H4 (cell line): ENCODE measurements at places on chromosomes 7 and 10. TPM values are rescaled to one million over a fixed set of nuclear protein-coding genes. Genes with fewer than 3 reads are reported as not detected.

GPAM gene
- total RNA-seq = 5.7 and 8.4 TPM in 2 replicates

GRCh38 chr10:78193189-78193588 is 159.5 kb downstream of the RPS24 start:
- DNase-seq = no peak

PAPSS2 gene
- total RNA-seq = 0.17 TPM in 1 of 2 replicates, not detected in the other

NEUROG3 gene
- total RNA-seq = 0.14 TPM in 1 of 2 replicates, not detected in the other

- no peak for DNase-seq
Measured at GRCh38 chr7:29216128-29216527, 21.6 kb downstream of the CHN2 start.

DNA sequence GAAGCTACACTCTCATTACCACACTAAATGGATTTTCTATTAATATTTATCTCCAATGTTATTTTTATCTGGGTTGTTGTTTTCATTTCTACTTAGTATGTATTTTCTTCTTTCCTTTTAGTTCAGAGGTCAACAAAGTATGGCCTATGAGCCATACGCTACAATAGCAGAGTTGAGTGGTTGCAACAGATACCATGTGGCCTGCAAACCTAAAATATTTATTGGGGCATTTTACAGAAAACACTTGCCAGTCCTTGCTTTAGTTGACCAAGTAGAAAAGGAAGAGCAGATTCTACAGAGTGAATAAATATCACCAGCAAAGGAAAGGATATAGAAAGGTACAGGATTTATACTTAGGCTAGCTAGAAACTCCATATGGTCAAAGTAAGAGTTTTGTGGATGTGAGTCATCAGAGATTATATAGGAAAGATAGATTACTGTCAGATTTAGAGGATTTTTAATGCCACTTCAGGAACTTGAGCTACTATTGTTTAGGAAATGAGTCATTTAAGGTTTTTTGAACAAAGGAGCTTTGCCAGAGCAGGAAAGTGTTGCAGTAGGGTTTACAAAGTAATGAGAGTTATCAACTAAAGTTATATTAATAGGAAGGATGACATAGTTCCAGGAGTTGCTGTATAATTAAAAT is 323.3 kb upstream of the KAT6B start:
- peak; percentile 66 for DNase-seq

ABCB1 gene
- total RNA-seq = 12.4 and 14.1 TPM in 2 replicates

PODXL gene
- total RNA-seq = 3.5 and 4.0 TPM in 2 replicates

CUZD1 gene
- total RNA-seq = 0.37 and 0.99 TPM in 2 replicates

DNA sequence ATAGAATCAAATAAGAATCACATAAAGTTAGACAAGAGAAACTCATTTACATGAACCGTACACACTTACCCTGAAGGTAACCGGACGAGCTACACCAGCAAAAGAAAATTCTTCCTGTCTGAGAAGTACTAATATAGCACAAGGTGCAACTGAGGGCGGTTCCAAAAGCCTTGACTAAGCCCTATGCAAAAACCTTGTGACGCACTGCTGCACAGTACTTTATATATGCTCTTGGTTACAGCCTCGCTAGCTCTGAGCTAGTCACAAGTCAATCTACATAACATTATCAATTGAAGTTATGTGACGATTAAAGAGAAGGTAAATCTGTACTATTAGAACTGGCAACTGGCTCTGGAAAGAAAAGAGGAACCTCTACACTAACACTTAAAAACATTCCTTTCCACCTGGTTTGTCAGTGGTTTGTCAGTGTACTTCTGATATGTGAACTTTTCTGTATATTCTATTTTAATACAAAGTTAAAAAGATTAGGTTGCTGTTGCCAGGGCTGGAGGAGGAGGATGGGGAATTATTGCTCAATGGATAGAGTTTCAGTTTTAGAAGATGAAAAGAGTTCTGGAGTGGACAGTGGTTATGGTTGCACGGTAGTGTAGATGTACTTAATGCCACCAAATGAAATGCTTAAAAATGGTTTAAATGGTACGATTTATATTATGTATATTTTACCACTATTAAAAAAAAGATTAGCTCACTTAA is 21.6 kb downstream of the NT5C3A start:
- DNase-seq = no peak

ARL5B gene
- total RNA-seq = 5.4 and 8.7 TPM in 2 replicates

DNA sequence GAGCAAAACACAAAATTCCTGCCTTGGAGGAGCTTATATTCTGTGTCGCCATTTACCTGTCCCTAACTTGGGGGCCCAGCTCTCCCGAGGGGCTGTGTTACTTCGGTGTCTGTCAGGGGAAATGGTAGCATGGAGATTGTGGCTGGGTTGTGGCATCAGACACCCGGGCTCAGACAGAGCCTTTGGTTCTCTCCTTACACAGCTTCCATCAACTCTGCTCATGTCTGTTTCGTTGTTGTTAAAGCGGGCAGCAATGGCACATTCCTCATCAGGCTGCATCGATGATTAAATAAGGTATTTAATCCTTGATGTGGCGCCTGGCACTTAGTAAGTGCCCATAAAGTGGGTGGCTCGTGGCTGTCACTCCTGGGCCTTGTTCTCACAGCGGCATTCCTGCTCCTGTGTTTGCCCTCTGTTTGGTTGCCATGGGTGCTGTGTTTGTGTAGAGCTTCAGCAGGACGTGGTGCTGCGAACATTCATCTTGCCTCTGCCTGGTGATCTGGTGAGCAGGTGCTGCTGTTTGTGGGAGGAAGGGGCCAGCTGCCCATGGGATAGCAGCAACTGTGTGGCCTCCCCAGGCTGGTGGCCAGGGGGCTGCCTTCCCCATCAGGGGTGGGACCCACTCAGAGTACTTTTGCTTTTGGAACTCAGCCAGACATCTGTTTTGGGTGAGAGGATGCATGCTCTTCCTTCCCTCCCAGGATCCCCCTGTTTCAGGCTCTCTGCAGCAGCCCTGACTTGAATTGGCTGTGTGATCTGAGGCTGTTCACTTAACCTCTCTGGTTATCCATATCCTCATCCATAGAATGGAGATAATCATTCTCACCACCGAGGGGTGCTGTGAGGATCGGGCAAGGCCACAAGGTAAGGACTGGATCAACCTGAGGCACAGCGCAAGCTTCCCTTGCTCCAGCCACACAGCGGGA is 207.2 kb upstream of the SVIL start:
- DNase-seq = no peak

GRCh38 chr7:135425036-135425435 is 84.9 kb downstream of the CNOT4 start:
- DNase-seq = no peak

APBB1IP gene
- total RNA-seq = not detected in 2 replicates

ADAMTS14 gene
- total RNA-seq = 0.45 and 0.74 TPM in 2 replicates

DNA sequence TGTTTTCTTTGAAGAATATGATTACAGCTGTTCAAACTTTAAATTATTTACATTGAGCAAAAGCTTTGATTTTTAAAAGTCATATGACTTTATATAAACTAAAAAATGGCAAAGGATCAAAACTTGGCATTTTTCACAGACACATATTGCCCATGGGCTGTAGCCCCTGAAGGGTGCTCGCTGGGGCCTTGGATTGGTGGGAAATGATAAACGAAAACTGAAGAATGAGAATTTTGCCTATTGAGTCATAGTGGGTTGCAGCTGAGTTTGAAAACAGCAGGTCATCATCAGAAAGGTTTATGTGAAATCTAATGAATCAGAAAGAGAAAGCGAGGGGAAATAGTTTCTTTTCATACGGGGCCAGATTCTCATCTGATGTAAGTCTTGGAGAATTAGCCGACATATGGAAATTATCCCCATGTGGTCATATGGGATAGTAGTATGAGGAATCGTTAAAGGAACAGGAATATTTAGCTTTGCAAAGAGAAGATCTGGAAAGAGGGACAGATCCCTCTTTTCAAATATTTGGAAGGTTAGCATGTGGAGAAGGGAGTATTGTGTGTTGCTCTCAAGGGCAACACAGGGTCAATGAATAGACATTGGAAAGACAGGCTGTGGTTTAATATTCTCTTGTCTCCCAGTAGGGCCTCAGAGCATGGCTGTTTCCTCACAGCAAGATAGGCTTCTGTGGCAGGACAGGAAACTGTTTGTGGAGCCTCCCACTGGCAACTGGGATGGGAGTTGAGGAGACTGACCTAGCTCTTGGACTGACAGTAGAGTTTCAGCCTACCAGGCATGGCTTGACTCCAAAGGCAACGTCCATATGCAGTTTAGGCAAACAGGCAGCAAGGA is 119.0 kb downstream of the FZD1 start:
- no peak for DNase-seq

DNA sequence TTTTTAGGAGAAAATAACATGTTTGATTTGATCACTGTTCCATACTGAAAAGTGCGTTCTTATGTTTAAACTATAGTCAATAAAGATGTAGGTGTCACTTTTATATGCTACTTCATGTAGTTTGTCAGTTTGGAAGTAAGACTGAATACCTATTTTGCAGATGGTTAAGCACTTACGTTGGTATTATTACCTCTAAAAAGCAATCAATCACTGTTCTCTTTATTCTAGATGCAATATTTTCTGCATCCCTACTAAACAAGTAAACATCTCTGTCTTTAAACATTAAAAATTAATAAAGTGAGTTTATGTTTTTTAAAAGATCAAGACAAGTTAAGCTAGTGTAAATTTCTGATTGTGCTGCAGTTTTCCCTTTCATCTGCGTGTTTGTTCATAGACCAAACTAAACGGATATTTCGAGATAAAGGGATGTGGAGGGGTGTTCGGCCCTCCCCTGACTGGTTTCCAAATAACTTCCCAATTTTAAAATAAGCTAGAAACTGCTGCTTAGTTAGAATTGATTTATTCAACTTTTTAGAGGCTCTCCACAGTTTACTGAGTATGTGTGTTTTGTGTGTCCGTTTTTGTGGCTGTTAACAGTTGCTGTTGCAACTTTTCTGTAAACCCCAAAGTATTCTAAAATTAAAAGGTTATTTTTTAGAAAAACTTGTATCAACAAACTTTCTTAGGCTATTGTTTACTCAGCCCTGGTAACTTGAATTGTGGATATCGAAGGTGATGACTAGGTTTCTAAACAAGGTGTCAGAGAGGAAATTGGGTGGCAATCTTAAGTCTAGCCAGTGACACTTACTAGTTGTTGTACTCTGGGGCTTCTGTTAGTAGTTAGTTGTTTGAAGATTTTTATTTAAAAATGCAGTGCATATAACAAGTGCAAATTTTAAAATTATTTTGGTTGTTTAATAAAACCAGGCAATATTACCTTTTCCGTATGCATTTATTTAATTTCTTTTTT is 974 bp downstream of the KIF11 start:
- no peak for DNase-seq

DNA sequence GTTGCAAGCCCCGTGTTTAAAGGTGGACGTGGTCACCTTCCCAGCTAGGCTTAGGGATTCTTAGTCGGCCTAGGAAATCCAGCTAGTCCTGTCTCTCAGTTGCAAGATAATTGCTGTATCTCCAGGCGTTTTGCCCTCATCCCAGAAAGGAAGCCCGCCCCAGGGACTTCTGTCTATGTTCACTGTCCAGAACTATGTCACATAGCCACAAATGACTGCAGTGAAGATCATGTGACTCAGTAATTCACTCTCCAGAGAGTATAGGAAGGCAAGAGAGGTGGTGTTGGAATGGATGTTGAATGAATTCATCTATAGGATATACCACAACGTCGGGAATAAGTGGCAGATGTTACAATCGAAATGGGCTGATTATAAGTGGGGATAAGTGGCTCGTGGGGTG is 349 bp upstream of the ERVW-1 start:
- no peak for DNase-seq

PARG gene
- 22.2 and 24.1 TPM in 2 replicates for total RNA-seq
